Smooth muscle cell of the pulmonary artery (primary cell): ENCODE measurements at places on chromosomes 12 and 14. TPM values are rescaled to one million over a fixed set of nuclear protein-coding genes. Genes with fewer than 3 reads are reported as not detected.

LRRK2 gene
- total RNA-seq, result 5.1 and 12.3 TPM in 2 replicates

KRT75 gene
- total RNA-seq, result not detected in 2 replicates

FLVCR2 gene
- total RNA-seq, result 0.69 and 3.1 TPM in 2 replicates

TUBA1B gene
- 945 and 1,479 TPM in 2 replicates for total RNA-seq

FOXA1 gene
- total RNA-seq, result not detected in 2 replicates

KLRK1 gene
- not detected in 2 replicates for total RNA-seq

NKX2-1 gene
- not detected in 2 replicates for total RNA-seq

SRRM4 gene
- not detected in 2 replicates for total RNA-seq

ORAI1 gene
- 8.7 and 14.1 TPM in 2 replicates for total RNA-seq

PRKAB1 gene
- total RNA-seq, result 12.5 and 14.2 TPM in 2 replicates

STON2 gene
- 0.85 and 0.89 TPM in 2 replicates for total RNA-seq

HPD gene
- total RNA-seq, result 0.46 and 1.4 TPM in 2 replicates
